ENCODE measurements at places on chromosomes 1 and 21. TPM values are rescaled to one million over a fixed set of nuclear protein-coding genes. Genes with fewer than 3 reads are reported as not detected.

GRCh38 chr1:20666804-20667203, 5.6 kb upstream of the DDOST start:
- no peak for DNase-seq

DNA sequence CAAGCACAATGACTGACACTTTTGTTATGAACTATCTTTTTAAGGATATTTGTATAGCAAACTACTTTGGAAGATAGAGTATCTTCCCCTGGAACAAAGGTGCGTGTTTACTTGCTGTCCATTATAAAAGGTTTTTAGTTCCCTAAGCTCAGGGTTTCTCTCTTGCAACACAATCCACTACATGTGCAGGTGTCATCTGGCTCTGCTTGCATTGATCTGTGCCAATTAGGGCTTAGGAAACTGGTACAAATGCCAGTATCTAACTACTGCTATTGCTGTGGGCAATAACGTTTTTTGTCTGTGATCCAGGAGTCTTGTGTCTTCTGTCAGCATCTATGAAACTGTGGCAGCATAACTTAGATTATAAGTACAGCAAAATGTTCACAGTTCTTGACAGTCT, 68.3 kb upstream of the ABCD3 start:
- no peak for DNase-seq

GRCh38 chr21:26107429-26107828, 63.1 kb downstream of the APP start:
- no peak for DNase-seq

- DNase-seq = no peak
Observed at GRCh38 chr1:23224739-23225648, 7.7 kb upstream of the HTR1D start.

GRCh38 chr1:56561227-56562019, 17.9 kb downstream of the PLPP3 start:
- no peak for DNase-seq

DNA sequence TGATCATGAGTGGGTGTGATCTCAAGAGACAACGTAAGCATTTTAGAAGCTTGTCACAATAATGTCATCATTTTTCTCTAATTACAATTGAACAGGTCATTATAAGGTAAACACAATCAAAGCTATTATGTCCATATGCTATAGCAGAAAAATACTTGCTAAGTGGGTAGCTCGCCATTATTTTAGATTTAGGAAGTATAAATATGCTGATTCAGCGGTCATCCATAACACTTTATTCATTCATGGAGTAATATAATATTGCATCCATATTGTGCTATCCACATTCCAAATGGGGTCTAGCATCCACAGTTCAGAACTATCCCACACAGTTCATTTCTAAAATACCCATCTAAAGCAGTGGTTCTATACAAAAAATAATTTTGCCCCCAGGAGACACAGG, 8.4 kb downstream of the KRTAP15-1 start:
- DNase-seq = no peak

Gene SMIM12
- 57.0 TPM for total RNA-seq

Gene IVL
- not detected for total RNA-seq

Gene IGSF3
- total RNA-seq = 0.84 TPM

Gene TBCE
- 27.4 TPM for total RNA-seq

Gene ZNF124
- total RNA-seq = 17.7 TPM

Gene OPTC
- total RNA-seq = not detected

Gene FCGR3B
- total RNA-seq = 10.9 TPM

All from mesenteric fat pad (tissue), 1 donor.